GM23338 (cell line): ENCODE measurements at places on chromosomes 12 and 14. TPM values are rescaled to one million over a fixed set of nuclear protein-coding genes. Genes with fewer than 3 reads are reported as not detected.

The COCH gene
- total RNA-seq, result 20.6 and 23.3 TPM in 2 replicates

The LRRC10 gene
- total RNA-seq, result not detected in 2 replicates

The AACS gene
- total RNA-seq, result 64.4 and 64.5 TPM in 2 replicates

The JPH4 gene
- 28.5 and 29.9 TPM in 2 replicates for total RNA-seq

The KIF26A gene
- total RNA-seq, result 82.9 and 103 TPM in 2 replicates

The KRT4 gene
- total RNA-seq, result not detected in 2 replicates

The MUCL1 gene
- not detected in 2 replicates for total RNA-seq

The SLC25A47 gene
- not detected in 2 replicates for total RNA-seq

The LRRC43 gene
- not detected in 2 replicates for total RNA-seq

DNA sequence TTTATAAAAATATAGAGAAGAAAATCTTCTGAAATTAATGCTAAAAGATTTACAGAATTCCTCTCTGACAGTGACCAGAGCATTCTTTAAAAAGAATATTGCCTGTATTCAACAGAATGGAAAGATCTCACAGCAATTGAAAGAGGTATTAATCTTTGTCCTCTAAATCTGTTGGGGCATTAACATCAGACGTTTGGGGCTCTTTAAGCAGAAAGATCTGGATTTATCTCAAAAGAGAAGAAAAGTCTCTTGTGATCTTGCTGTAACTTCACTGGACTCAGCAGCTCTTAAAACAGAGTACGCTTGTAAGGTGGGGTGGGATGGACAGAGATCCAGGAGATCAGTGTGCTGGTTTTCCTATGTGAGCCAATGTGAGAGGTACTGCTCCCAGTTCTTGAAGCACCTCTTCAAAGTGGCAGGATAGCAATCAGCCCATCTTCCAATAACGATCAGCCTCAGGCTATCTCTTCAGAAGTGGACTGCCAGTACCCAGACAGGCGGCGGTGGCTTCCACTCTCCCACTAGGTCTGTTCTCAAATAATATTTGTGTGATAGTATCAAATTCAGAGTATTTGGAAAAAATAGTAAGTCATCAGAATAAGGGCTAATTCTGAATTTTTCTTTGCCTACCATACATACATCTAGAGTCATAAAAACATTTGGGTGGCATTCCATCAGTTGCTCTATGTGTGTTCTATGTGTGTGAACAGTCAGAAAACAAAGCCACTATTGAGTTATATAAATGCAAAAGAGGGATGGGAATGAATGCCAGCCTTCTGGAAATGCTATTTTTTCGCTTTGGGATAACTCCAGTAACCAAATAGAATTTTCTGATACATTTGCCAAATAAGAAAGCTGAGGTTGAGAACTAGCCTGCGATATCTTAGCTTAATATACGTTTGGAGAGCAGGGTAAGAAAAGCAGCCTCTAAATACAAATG, 237.4 kb upstream of the RGS6 start:
- H3K27me3 ChIP-seq, result no peaks in the 10 kb centered on the region
- DNase-seq, result no peak
- H3K36me3 ChIP-seq, result no peaks in the 10 kb centered on the region
- H3K27ac ChIP-seq, result no peak overlapping the region

DNA sequence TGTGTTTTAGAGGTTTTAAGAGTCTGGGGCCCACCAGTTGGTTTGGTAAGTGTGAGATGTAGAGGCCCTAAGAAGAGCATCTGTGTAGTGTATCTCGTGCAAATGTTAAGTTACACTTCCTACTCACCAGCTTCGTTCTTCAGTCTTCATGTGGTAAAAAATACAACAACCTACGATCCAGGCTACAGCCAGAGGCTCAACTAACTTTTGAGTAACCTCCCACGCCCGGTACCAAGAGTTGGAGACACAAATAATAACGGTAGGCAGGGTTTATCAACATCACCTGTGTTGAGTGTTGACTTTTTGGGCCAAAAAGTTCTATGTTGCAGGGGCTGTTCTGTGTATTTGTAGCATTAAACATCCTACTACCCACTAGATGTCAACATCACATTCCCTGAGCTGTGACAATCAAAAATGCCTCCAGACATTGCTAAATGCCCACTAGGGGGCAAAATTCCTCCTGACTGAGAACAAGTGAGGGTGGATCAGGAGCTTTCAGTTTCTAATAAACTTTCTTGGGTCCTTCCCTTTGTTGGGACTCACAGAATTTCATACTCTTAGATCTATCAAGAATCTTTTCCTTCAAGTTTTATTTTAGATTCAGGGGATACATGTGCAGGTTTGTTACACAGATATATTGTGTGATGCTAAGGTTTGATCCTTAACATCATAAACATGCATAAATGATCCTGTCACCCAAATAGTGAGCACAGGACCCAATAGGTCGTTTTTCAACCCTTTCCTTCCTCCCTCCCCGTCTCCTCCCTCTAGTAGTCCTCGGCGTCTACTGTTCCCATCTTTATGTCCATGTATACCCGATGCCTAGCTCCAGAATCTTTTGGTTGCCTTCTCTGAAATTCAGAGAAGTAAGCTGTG, 94.7 kb downstream of the SLC2A13 start:
- peaks cover 4% of the 10 kb centered on the region; the same call in 1 of the 2 replicates for H3K4me1 ChIP-seq
- no peaks in the 10 kb centered on the region for H3K27me3 ChIP-seq
- H3K27ac ChIP-seq, result no peak overlapping the region
- peak; percentile 93 for DNase-seq

GRCh38 chr14:39416072-39416471, 16.2 kb downstream of the FBXO33 start:
- no peak overlapping the region for H3K4me3 ChIP-seq
- peaks cover 10% of the 10 kb centered on the region; the same call in 1 of the 2 replicates for H3K36me3 ChIP-seq
- no peaks in the 10 kb centered on the region for H3K27me3 ChIP-seq
- no peak for DNase-seq

DNA sequence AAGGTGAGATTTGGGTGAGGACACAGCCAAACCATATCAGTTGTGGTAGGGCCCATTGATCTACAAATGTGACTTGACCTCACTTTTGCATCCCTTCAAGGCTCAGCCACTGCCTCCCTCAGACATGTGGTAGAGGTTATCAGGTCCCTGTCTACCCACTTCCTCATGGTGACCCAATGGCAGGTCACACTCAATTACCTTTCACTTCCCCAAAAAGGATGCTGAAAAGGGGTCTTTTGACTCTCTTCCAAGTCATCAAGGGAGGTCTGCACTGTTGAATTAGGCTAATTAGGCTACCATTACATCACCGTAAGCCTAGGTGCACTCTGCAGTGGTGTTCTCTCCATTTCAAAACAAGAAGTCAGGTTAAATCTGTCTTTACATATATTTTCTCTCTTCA, 22.6 kb upstream of the DRAM1 start:
- H3K27ac ChIP-seq, result no peak overlapping the region
- H3K4me1 ChIP-seq, result no peaks in the 10 kb centered on the region
- no peaks in the 10 kb centered on the region for H3K36me3 ChIP-seq
- H3K4me3 ChIP-seq, result no peak overlapping the region

GRCh38 chr14:92154283-92154942, 32.6 kb downstream of the CPSF2 start:
- H3K4me3 ChIP-seq, result no peak overlapping the region
- peaks cover 44% of the 10 kb centered on the region for H3K36me3 ChIP-seq
- DNase-seq, result no peak
- no peak overlapping the region for H3K27ac ChIP-seq
- H3K4me1 ChIP-seq, result no peaks in the 10 kb centered on the region
- H3K27me3 ChIP-seq, result no peaks in the 10 kb centered on the region

DNA sequence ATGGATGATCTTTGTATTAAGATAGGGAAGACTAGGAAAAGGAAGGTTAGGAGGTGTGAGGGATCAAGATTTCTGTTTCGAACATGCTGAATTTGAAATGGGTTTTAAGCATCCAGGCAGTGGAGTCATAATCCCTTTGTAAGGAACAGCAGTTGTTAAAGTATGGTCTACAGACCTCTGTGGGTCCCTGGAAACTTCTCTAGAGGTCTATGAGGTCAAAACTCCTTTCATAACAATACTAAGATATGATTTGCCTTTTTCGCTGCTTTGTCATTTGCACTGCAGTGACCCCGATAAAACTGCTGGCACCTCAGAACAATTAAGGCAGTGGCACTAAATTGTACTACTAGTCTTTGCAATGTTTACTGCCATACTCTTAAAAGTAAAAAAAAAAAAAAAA, 1.5 kb downstream of the RAD51AP1 start:
- DNase-seq, result no peak
- peak overlapping the region; percentile 72 for H3K4me3 ChIP-seq
- peaks cover 13% of the 10 kb centered on the region; the same call in 1 of the 2 replicates for H3K36me3 ChIP-seq
- no peaks in the 10 kb centered on the region for H3K27me3 ChIP-seq
- H3K27ac ChIP-seq, result no peak overlapping the region
- H3K4me1 ChIP-seq, result no peaks in the 10 kb centered on the region

DNA sequence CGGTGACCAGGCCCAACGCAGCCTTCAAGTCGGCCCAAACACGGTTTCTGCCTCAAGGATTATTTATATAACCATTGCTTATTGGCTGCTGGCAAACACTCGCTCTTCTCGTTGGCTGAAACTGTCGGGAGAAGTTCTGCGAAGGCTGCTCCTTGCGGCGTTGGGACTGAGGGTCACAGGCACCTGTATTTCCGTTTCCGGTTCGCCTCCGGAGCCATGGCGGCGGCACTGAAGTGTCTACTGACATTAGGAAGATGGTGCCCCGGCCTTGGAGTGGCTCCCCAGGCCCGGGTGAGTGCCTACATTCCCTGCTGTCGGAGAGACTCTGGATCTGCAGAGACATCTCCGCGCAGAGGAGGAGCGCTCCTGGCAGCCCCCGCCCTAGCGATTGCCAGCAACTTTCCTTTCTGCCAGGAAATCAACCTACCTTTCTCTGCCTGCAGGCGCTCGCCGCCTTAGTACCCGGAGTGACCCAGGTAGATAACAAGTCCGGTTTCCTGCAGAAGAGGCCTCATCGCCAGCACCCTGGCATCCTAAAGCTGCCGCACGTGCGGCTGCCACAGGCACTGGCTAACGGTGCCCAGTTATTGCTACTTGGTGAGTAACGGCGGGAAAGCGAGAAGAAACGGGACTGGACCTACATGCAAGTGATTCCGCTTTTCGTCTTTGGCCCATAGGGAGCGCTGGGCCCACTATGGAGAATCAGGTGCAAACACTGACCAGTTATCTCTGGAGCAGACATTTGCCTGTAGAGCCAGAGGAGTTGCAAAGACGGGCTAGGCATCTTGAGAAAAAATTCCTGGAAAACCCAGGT, at the start of gene METTL17:
Gene METTL17, plus strand, starts transcription at position 194 of the 814 bp plus-strand sequence. Its CDS starts 23 bp downstream, at position 217.
- peak within 1 kb of the TSS; percentile 86 for H3K4me3 ChIP-seq
- H3K27ac ChIP-seq, result peak within 1 kb of the TSS; percentile 94
- peaks cover 13% of the 10 kb centered on the region for H3K4me1 ChIP-seq
- peak; percentile 98 for DNase-seq

GRCh38 chr12:57456737-57457490, 1.8 kb downstream of the INHBE start:
- H3K4me1 ChIP-seq, result peaks cover 54% of the 10 kb centered on the region
- H3K4me3 ChIP-seq, result peak overlapping the region; percentile 86
- H3K27me3 ChIP-seq, result no peaks in the 10 kb centered on the region
- peak overlapping the region; percentile 96; the same call in 1 of the 2 replicates for H3K27ac ChIP-seq
- no peaks in the 10 kb centered on the region for H3K36me3 ChIP-seq

GRCh38 chr14:55240526-55241178, 30.6 kb upstream of the FBXO34 start:
- H3K4me3 ChIP-seq, result peak overlapping the region; percentile 21
- no peaks in the 10 kb centered on the region for H3K4me1 ChIP-seq
- H3K27ac ChIP-seq, result no peak overlapping the region
- peaks cover 13% of the 10 kb centered on the region; the same call in 1 of the 2 replicates for H3K27me3 ChIP-seq

DNA sequence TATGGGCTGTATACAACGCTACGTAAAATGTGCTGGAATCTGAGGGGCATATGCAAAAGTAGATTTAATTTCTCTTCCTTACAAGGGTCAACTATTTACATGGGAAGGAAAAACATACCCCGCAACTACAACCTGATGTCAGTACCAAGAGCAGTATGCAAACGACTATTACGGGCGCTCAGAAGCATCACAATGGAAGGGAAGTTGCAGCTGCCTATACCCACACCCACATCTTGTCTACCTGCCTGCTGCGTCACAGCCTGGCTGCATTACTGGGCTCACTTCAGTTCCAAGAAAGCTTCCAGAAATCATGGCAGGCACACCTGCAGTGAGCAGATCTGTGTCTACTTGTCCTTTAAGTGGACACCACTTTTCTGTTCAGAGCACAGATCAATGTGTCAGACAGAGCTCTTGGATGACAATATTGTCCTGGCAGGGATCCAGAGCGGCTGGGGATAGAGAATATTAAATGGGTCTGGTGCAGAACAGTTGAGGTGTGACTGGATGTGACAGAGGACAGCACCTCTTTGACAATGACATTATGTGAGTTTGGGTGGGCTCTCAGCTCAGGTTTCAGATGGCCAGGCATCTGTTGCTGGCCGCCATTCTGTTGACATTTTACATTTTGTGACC, 41.5 kb upstream of the GNG2 start:
- no peak overlapping the region for H3K4me3 ChIP-seq
- peak; percentile 33 for DNase-seq
- peaks cover 9% of the 10 kb centered on the region for H3K4me1 ChIP-seq
- no peaks in the 10 kb centered on the region for H3K36me3 ChIP-seq

DNA sequence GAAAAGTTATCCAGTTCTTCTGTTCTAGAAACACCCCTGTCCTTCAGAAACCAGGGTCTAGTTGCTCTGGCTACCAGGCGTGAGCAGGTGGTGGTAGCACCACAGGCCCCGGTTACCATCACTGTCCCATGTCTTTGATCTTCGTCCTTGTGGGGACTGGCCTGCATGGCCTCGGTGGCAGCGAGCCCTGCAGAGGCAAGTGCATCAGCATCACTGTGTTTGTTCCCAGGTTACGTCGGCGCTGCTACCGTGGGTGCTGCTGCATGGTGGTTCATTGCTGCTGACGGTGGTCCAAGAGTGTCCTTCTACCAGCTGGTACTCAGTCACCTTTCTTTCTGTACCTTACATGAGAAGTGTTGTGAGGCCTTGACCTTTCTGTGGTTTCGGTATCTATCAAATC, 58.9 kb downstream of the ANAPC7 start:
- peaks cover 80% of the 10 kb centered on the region for H3K36me3 ChIP-seq
- no peaks in the 10 kb centered on the region for H3K27me3 ChIP-seq
- H3K4me1 ChIP-seq, result no peaks in the 10 kb centered on the region
- H3K27ac ChIP-seq, result no peak overlapping the region
- DNase-seq, result no peak
